ENCODE measurements at places on chromosomes 5 and 9. TPM values are rescaled to one million over a fixed set of nuclear protein-coding genes. Genes with fewer than 3 reads are reported as not detected.

- DNase-seq: no peak
Observed at GRCh38 chr5:139431706-139432105, 7.6 kb downstream of the DNAJC18 start.

- DNase-seq: no peak
Observed at GRCh38 chr9:132630116-132630515, 39.7 kb downstream of the DDX31 start.

GRCh38 chr5:180297587-180298282 lies 5.9 kb upstream of the MAPK9 start:
- no peak for DNase-seq

Gene TNC
- polyA plus RNA-seq: 2.5 TPM

Gene SLC34A3
- not detected for polyA plus RNA-seq

DNA sequence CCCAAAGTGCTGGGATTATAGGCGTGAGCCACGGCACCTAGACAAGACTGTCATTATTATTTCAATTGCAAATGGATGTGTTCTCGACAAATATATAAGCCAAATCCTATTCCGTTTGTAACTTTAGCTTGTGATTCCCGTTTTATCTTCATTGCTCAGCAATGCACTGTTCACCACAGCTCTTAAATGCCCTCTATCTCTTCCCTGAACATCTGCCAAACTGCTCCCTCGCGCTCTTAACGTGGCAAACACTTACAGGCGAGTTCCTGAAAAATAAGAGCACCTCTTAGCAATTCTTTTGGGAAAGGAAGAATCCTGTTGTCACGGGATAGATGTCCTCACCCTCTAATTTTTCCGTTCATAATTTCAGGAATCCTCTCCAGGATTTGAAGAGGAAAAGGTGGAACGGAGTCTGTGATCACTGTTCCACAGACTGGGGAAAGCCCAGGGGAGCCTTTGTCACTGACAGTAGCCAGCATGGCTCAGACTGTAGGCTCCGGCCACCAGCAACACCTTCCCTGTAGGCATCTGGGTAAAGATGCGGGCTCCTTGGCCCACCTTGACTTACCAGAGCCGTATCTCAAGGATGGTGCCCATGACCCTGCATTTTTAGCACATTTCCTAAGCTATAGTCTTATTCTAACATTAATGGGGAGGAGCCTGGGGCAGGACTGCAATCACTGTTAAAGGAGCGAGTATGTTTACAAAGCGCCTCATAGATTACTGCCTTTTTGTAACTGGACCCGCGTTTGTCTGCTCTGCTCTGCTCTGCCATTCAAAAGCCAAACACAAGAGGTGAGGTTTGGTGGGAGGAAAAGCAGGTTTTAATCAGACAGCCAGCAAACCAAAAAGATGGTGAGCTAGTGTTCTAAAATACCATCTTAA lies 20.2 kb upstream of the GNPDA1 start:
- DNase-seq: no peak

Gene CYSRT1
- polyA plus RNA-seq: 0.32 TPM

Gene ADGRD2
- 0.05 TPM for polyA plus RNA-seq

GRCh38 chr9:16532272-16532671 lies 338.2 kb downstream of the BNC2 start:
- no peak for DNase-seq

Gene CBY3
- not detected for polyA plus RNA-seq

GRCh38 chr5:8241076-8241475 lies 372.1 kb downstream of the MTRR start:
- DNase-seq: no peak

DNA sequence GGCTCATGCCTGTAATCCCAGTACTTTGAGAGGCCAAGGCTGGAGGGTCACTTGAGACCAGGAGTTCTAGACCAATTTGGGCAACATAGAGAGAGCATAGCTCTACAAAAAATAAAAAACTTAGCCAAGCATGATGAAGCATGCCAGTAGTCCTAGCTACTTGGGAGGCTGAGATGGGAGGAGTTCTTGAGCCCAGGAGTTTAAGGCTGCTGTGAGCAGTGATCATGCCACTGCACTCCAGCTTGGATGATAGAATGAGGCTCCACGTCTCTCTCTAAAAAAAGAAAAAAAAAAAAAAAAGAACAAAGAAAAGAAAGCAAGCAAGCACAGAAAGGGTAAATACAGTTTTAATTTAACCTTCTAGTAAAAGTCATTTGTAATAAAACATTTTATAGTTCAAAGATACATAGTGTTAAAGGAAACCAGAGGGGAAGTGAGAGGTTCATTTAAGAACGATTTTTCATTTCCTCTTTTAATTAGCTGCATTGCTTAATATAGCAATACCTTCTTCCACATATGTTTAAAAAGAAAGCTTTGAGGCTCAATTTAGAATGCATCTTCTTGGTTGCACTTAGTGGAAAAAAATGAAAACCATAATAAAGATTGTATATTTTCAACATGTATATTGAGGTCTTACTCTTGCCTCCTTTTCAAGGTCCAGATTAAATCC lies 14.9 kb downstream of the GAPT start:
- no peak for DNase-seq

Gene TSLP
- polyA plus RNA-seq: 3.9 TPM

Gene SPOCK1
- 41.0 TPM for polyA plus RNA-seq

DNA sequence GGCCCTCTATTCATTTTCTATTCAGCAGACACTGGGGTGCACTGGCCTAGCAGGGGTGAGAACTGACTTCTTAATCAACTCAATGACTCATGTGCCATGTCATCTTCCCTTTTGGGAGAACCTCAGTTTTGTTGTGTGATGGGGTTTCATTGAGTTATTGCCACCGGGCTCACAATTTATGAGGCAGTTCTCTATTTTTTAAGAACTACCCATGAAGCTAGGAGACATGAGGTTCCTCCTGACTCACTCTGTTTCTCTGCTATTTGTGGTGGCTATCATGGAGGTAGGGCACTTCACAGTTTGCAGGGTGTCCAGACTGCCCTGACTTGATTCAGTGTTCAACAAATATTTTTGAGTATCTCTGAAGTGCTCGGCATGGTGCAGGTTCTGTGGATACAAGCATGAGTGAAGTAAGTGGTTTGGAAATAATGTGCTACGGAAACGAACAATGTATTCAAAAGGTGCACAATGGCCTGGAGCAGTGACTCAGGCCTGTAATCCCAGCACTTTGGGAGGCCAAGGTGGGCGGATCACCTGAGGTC lies 39.3 kb downstream of the SPARC start:
- DNase-seq: no peak

DNA sequence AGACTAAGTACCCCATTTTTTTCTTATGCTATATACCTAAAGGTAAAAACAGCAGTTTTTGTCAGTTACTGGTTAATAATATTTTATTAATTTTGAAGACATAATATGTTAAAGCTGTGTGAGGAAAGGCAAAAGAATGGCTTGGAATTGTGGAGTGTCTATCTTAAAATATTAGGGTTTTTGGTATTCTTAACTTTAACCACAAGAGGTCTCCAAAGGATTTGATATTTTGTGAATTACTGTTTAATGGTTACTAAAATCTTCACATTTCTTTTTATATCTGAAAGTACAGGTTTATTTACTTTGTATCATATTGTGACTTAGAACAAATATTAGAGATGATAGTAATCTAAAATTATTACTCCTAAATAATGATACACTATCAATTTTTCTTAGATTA lies 32.0 kb upstream of the DHFR start:
- no peak for DNase-seq

DNA sequence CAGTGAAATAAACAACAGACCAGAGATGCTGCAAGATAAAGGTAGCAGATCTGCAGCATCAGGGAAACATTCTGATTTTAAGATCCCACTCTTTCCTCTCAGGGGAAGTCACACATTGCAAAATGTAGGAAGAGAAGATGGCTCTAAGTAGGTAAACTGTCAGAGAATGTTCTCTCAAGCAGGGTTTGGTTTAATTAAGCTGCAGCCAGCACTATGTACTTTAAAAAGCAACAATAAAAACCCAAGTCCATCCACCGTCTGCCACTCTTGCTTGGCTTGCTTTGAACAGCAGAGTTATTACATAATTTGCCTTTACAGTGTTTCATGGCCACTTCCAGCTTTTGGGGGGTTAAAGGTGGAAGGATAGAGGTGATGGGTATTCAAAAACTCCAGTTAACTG lies 343.2 kb upstream of the DAP start:
- DNase-seq: no peak

Gene LCN6
- polyA plus RNA-seq: 41.0 TPM

DNA sequence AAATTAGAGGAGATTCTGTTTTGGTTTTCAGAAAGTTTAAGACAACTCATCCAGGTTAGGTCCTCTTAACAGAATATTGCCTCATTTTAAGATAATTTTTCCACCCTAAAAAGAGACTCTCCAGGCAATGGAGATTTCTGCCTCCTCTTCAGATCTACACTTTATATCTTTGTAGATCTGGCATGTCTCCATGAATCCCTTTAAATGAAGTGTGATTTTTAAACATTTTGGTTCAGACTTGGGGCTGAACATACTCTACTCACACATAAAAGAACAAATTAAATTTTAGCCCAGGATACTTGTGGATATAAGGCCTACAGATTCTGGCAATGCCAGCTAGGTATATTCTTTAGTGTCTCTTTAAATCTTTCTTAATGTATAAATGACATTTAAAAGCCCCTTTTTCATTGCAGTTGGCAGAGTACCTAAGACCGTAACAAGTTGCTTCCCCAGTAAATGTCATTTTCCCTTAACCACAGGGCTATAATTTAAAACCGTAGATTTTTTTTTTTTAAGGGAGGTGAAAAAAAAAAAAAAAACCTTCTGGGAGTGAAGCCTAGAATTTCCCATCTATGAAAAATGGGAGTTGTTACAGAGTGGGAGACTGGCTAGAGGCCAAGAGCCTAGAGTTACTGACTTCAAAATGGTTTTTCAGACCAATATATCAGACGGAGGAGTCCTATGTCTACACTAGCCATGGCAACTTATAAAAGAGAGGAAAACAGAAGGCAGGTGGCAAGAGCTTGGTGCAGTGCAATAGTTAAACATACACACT lies 207.8 kb upstream of the TARS1 start:
- no peak for DNase-seq

DNA sequence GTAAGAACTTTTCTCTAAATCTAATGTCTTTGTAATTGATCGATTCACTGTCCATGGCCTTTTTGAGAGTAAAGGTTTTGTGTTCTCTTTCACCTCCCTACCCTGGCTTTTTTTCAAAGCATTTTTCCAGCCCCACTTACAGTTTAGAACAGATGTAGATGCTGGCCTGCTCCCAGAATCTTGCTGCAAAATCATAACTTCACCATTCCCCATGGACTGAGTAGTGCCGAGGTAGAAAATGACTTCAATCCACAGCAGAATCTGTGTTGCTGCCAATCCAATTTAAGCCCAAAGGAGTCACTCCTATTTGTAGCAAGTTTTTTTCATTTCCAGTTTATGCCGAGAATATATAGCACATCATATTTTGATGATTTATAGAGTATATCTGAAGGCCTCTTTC lies 46.5 kb upstream of the CEMIP2 start:
- DNase-seq: no peak

Gene PDE6A
- polyA plus RNA-seq: 0.07 TPM

Gene TLR4
- polyA plus RNA-seq: 3.8 TPM

DNA sequence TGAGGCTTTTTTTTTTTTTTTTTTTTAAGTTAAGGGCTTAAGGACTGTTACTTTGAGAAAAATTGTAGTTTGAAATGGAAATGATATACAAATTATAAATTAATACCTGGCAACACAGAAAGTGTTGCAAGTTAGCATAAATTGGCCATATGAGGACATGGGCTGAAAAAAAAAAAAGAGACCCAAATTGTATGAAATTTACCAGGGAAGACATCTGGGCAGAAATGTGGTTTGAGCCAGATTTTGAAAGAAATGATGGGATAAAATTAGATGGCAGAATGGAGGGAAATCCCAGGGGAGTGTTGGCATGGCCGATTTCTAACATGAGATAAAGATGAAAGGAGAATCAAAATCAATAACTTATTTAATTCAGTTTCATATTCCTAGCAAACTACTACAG lies 472.1 kb downstream of the CTNND2 start:
- no peak for DNase-seq

DNA sequence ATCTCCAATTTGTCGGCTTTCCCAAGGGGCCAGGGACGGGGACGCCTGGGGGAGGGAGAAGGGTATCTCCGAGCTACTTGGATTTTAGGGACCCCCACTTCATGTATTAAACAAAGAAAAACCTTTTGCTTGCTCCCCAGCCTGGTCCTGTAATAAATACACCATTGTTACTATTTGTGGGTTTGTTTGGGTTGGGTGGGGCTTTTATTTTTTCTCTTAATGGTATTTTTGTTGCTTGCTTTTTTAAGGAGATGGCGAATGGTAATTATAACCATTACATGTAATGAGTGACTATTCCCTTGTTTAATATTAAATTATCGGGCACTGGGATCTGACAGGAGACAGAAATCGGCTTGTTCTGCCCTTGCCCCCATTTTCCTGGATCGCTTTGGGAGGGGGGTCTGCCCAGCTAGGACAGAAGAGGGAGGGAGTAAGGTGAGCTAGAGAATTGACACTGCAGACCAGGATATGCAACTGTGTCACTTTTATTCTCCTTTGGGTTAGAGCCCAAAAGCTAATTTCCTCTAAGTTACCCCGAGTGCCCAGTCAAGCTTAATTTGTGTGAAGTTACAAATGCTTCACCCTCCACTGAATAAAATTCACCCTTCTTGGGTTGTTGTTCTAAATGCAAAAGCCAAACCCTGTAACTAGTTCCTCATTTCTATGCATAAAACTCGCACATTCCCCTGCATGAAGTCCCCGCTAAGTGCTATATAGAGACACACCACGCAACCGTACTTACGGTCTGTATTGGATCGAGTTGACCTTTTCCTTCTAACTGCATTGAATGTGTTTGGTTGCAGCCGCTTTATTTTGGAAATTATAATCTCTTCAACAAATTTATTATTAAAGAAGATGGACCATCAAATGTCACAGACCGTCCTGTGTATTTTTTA lies 1.6 kb upstream of the ZNF608 start:
- DNase-seq: no peak

Gene PCDHA9
- not detected for polyA plus RNA-seq

Gene TBC1D9B
- polyA plus RNA-seq: 39.3 TPM

DNA sequence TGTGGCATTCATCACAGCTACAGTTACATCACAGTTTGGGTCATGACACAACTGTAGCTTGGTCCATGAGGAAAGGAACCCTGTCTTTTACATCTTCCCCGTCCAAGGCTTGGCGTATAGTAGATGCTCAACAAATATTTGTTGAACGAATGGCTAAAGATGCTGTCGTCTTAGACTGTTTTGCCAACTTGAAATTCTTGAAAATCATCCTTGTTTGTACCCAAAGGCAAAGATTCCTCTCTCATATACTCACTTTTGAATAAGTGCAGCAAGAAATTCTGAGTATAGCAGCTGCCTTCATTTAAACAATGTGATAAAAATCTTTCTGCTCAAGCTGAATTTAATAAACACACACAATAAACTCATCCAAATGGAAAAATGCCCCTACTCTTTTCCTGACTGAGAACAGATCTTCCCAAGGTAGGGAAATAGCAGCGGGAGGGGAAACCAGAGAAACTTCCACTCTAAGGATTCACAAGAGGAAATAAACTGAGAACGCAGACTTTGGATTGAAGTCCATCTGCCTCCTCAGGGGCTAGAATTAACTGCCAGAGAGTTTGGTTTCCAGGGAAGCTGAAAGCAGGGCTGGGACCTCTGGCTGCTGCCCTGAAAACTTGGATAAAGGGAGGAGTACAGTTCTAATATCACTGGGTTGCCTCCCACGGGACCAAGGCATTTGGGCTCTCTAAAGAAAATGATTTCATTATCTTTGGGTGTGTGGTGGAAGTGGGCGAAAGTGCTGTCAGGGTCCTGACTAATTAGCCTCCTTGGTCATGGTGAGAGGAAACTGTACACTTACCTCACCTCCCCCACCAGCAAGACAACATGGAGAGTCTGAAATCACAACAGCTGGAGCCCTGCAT lies 99.1 kb downstream of the DPYSL3 start:
- peak; percentile 76 for DNase-seq

All from right cardiac atrium (tissue), 5 donors.